ENCODE measurements at places on chromosomes 3 and 15.

- DNase-seq = no peak
Measured at GRCh38 chr3:101928890-101929289, 79.6 kb downstream of the NFKBIZ start.

DNA sequence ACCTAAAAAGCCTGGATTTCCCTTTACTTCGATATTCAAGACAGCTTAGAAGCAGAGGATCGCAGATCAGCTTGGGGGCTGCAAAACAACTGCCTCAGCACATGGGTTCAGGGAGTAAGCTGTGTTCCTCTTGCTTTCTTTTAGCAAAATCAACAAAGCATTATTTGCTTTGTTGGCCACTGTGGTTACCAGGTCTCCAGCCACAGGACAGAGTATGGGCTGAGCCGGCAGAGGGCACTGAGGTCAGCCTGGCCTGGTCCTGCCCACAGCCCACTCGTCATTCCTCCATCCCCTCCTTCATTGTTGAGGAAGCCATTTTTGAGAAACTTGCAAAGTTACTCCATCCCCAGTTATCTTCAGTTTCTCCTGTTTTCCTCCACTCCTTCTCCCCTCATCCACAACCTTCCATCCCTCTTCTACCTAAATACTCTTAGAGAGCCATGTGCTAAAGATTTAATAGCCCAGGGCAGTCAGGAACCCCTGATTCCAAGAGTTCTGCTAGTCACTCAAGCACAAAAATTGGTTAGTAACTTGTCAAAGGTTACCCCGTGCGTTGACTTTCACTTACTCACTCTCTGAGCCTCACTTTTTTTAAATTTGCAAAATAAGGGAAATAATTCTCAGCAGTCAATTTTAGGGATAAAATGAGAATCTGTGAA, 60.0 kb upstream of the HES1 start:
- no peak for DNase-seq

DNA sequence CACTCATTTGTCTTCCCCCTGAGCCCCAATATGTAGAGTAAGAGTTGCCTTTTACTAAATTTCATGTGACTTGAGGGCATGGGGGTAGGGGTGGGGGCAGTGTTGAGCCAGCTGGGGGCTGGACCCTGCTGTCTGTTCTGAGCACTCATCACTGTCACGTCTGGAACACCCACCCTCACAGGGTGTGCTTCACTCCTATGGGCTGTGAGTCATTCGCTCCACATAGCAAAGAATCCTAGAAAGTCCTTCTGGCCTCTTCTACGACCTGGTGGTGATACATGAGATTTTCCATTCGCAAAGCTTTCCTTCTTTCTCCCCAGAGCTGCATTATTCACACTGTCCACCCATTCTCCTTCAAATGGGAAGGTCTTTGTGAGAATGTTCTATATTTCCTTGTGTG, 43.6 kb upstream of the MGLL start:
- DNase-seq = no peak

GRCh38 chr3:42518800-42519567, 16.5 kb downstream of the VIPR1 start:
- DNase-seq = no peak

DNA sequence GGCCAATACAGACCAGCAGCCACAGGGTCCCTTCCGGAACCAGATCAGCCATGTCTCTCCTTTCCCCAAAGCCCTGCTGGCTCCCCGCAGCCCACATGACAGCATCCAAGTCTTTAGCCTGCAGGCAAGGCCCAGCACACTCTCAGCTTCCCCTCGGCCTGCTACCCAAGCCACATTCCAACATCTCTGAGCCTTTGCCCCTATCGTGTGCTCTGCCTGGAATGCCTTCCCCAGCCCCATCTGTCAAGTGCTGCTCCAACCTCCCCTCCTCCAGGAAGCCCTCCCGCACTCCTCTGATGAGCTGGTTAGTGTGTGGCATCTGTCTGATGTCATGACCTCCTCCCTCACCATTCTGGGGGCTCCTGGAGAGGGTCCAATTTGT, 8.5 kb downstream of the PLXND1 start:
- DNase-seq = no peak

- DNase-seq = no peak
Measured at GRCh38 chr15:36358094-36358493, 221.3 kb upstream of the CDIN1 start.

GRCh38 chr3:172307141-172307560, 141.1 kb downstream of the GHSR start:
- DNase-seq = no peak

DNA sequence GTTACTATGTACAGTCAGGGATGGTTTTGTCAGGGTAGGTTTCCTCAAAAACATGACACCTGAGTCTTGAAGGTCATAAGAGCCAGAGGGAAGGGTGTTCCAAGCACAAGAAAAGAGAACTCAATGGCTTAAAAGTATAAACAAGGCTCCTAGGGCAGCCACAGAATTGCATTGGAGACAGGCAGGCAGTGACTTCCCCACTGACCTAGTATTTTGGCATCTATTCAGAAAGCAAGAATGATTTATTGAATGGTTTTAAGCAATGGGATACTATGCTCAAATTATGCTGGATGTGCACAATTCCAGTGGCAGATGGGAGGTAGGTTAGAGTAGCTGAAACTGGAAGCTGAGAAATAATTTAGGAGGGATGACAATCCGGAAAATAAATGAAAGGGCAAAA, 54.0 kb downstream of the TSC22D2 start:
- no peak for DNase-seq

- no peak for DNase-seq
Measured at GRCh38 chr3:6105187-6105586, 755.7 kb upstream of the GRM7 start.

DNA sequence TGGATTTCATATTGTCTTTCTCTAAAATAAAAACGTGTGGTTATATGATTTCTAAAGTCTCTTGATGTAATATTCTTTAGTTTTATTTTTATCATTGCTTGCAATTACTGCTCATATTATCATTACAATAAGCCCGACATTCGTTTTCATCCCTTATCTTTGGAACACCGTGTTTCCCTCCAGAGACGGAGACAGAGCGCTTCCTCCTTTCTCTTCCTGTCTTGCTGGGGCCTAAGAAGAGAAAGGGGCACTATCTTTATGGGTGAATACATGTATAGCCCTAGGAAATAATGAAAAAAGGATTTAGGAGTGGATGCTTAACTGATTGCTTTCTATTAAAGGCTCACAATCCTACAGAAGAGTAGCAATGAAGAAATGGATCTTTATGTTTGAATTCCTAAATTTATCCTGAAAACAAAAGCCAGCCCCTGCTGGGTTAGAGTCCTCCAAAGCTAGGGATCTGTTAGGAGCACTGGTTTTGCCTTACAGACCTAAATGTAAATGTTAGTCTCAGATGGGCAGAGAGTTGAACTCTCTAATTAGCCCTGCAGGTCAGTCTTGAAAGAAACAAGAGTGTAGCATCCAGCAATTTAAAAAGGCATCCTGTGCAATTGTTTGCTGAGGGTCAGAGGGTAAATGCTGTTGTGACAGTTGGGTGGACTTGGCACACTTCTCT, 145.1 kb downstream of the TP63 start:
- DNase-seq = no peak

DNA sequence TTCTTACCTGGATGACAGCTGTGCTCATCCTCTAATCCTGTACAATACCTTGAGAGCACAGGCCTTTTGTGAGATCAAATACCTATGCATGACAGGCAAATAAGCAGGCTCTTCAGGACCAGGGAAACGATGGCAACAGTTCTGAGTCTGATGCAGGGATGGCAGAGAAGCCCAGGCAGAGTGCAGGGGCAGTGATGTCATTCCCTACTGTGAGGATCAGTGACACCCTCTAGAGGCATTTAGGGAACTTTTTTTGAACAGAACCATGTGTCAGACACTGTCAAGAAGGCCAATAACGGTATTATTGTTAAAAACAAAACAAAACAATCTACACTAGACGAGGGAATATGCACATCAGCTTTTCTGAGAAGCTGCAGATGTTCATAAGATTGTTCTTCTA, 314.8 kb upstream of the CTDSPL start:
- DNase-seq = no peak

DNA sequence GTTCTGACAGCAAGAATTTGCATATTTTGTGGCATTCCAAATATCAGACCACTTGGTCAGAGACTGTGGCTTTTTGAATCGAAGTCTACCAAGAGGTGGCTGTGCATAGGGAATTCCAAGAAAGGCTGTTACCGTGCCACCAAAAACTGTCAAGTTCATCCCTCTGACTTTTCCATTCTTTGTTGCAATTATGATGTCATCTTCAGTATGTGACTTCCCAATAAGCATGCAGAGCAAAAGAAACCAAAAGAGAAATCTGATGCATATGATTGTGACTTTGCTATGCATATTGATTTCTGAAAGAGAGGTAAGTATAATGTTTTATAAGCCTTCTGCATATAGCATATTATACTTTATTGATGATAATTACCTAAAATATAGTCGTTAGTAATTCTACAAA, 6.5 kb downstream of the BCHE start:
- DNase-seq = no peak

- no peak for DNase-seq
Measured at GRCh38 chr15:80462111-80462510, 57.9 kb downstream of the ARNT2 start.

DNA sequence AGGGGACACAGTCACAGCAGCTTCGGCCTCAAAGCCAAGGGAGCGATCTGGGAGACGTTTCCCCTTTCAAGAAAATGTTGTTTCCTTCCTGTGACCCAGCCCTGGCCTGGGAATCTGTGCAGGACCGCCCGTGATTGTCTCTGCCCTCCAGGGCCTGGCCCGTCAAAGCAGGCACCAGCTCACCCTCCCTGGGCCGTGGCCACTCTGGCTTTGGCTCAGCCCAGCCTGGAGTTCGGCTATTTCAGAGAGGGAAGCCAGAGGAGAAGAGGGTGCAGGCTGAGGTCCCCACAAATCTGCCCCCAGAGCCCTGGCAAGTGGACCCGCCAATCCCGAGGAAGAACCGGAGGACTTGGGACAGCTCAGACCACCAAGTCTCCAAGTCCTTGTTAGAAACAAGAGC, 12.7 kb downstream of the GATA2 start:
- DNase-seq = no peak

- no peak for DNase-seq
Measured at GRCh38 chr15:81106560-81106959, 27.5 kb upstream of the CFAP161 start.

DNA sequence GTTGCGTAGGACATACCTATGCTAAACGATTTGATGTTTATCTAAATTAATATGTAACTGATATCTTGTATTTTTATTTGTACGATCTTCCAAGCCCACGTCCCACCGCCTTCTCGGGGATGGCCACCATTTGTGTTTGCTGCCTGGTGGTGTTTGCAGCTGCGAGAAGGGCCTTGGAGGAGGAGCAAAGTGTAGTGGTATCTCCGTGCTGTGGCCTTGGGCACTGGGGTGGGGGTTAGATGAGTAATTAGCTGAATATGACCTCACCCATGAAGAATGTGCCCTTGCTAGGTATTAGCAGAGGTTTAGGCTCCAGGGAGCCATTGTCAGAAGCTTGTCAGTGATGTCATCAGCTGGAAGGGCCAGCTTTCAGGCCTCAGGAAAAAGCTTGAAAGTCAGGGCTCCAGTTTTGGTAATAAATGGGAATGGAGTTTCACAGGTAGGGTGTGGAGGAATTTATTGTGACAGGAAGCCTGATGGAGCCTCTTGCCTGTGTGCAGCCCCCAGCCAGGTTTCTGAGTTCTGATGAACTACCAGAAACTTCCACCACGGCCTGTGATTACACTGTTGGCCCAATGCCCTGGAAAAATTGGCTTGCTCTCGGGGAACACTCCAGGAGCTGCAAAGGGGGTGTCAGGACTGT, 41.0 kb downstream of the FLNB start:
- DNase-seq = no peak

DNA sequence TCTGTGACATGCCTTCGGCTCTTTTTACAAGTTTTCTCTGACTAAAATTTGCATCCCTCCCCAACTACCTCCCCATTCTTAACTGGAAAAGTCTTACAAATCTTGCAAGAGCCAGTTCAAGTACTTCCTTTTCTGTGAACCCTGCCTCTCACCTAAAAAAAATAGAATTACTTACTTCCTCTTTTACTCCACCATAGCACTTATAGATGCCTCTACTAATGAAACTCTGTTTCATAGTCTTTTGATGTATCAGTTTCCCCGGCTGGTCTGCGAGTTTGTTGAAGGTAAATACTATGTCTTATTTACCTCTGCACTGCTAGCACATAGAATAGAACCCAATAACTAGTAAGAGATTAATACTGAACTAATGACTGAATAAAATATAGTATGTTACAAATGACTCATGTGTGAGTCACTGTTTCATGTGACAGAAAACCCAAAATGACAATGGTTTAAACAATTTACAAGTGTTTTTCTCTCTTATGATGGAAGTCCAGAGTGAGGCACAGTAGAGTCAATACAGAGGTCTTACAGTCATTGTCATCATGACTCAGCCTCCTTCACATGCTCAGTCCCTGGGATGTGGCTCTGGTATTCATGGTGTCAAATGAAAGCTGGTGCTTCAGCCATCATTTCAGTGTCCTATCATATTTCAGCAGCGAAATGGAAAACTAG, 393.5 kb downstream of the RSL24D1 start:
- no peak for DNase-seq

GRCh38 chr15:94653071-94653470, 421.7 kb downstream of the MCTP2 start:
- no peak for DNase-seq

DNA sequence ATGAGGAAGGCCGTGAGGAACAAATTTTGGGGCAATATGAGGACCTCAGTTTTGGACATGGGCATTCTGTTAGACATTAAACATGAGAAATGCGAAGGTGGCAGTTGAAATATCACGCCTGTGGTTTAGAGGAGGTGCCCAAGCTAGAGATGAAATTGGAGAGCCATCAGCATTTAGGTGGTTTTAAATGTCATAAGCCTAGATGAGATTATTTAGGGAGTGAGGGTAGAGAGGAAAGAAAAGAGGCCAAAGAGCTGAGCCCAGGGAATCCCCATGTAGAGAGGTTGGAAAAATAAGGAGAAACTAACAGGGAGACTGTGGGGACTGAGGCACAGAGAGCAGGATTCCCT, 14.9 kb downstream of the RTP1 start:
- no peak for DNase-seq

- no peak for DNase-seq
Measured at GRCh38 chr3:133362539-133362938, 37.3 kb upstream of the BFSP2 start.

DNA sequence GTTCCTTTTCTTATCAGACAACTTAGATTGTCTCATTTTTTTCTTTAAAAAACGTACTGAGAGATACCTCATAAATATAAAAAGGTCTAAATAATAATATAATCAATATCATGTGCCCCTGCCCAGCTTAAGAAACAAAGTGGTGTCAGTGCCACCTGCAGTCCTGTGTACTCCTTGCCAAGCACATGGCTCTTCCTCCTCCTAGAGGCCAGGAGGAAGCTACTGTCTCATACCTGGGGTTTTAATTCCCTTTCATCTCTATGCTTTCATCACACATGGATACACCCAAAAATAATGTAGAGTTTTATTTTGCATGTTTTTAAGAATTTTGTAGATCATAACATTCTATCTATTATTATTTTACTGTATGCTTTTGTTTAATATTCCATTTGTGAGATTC, 98.6 kb upstream of the C15orf61 start:
- no peak for DNase-seq

- DNase-seq = no peak
Measured at GRCh38 chr3:113251817-113252216, 40.5 kb downstream of the BOC start.
